ENCODE measurements at places on chromosomes 6 and 20.

- DNase-seq, result no peak
Observed at GRCh38 chr6:19159089-19159488, 678.1 kb upstream of the ID4 start.

- no peak for DNase-seq
Observed at GRCh38 chr6:109793021-109793420, 101.9 kb downstream of the FIG4 start.

DNA sequence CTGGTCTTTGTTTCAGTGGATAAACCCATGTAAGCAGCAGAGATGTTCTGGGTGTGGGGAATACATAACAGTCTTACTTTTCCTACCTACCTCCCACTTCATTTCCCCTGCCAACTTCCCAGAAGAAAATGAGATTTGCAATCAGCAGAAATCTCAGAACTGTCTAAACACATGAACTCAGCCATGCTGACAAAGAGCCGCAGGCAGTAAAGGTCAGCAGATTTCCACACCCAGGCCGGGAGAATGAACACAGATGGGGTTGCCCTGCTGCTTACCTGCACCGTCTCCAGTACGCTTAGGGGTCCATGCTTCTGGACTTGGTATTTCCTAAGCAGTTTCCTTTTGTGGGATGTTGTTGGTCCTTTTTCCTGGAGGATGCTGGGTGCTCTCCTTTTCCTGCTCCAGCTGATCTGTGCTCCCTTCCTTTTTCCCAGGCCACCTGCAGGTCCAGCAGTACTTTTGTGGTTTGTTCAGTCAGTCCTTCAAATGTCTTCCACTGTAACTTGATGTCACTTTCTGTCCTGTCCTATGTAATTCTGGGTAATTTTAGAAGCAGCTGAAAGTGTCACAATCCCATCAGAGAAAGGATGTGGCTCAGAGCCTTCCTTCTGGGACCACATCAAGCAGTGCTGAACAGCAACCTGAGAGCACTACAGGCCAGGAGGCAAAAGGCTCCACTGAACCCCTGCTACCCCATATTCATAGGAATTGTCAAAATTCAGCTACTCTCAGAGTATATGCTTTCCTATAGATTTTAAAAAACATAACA, 129.0 kb downstream of the CEP57L1 start:
- DNase-seq, result no peak

DNA sequence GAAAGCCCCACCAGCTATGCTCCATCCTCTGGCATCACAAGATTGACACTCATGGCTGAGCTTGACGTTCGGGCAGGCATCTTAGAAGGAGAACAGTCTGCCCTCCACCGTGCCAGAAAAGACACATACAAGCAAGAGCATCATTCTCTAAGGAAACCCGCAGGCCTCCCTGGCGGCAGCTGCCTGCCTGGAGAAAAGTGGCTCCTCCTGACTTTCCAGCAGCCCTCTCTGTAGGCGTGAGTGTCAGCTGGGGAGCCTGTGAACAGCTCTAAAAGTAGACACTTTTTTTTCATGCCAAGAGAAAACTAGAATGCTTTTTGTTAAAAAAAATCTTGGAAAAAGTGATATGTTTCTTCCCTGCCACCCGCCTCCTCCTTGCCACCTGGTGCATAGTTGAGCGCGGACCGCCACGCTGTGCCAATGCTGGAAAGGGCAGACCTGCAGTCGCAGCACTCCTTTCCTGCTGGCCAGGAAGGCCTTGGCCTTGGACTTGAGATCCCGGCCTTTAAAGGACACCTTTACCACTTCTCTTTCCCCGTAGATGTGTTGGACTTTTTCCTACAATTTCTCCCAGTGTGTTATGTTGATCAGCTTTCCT, 29.7 kb upstream of the INSM1 start:
- no peak for DNase-seq

- DNase-seq, result no peak
Observed at GRCh38 chr6:124163676-124164075, 360.0 kb downstream of the NKAIN2 start.

- DNase-seq, result no peak
Observed at GRCh38 chr6:39296745-39297640, 17.2 kb downstream of the KCNK17 start.

DNA sequence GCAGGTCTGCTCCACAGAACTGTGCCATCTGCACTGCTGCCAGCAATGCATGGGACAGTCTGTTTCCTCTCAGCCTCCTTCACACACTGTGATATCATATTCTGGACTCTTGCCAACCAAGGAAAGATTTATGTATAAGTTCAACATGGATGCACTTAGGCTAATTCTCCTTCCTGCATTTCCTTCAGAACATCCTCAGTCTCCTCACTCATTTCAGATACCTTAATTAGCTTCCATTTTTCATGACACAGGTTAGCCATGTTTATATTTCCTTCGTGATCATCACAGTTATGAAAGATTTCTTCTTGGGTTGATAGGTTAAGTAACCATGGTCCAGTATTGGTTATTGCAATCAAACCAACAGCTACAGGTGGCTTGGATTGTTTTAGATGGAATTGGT, 46.4 kb upstream of the DDR1 start:
- DNase-seq, result no peak

GRCh38 chr6:25178336-25179035, 100.7 kb upstream of the CARMIL1 start:
- no peak for DNase-seq

DNA sequence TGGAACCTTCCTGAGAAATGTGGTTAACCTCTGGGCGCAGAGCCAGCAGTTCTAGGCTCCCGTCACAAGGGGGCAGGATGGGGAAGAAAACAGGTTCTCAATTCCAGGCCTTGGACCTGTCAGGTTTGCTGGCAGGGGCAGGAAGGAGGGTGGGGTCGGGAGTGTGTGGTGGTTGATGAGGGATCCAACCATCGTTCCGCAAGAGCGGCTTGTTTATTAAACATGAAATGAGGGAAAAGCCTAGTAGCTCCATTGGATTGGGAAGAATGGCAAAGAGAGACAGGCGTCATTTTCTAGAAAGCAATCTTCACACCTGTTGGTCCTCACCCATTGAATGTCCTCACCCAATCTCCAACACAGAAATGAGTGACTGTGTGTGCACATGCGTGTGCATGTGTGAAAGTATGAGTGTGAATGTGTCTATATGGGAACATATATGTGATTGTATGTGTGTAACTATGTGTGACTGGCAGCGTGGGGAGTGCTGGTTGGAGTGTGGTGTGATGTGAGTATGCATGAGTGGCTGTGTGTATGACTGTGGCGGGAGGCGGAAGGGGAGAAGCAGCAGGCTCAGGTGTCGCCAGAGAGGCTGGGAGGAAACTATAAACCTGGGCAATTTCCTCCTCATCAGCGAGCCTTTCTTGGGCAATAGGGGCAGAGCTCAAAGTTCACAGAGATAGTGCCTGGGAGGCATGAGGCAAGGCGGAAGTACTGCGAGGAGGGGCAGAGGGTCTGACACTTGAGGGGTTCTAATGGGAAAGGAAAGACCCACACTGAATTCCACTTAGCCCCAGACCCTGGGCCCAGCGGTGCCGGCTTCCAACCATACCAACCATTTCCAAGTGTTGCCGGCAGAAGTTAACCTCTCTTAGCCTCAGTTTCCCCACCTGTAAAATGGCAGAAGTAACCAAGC, 29.6 kb downstream of the SRSF3 start:
- peak; percentile 86 for DNase-seq

- DNase-seq, result no peak
Observed at GRCh38 chr6:87393026-87393622, 14.6 kb upstream of the CFAP206 start.

DNA sequence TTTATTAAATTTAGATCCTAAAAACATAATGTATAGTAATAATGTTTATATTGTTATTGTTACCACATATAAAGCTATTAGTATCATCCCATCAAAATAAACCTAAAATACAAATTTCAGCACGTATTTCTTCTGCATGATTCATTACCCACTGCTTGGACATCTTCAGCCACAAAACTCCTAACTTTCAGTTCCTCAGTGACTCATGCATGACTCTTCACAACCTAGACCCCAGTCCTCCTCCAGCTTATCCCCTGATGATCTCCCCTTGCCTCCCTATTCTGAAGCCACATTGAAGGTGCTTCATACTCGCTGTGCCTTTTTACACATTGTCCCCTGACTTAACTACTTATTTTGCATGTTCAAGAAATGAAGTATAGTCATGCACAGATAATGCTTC, 11.2 kb upstream of the GPRC6A start:
- DNase-seq, result no peak

DNA sequence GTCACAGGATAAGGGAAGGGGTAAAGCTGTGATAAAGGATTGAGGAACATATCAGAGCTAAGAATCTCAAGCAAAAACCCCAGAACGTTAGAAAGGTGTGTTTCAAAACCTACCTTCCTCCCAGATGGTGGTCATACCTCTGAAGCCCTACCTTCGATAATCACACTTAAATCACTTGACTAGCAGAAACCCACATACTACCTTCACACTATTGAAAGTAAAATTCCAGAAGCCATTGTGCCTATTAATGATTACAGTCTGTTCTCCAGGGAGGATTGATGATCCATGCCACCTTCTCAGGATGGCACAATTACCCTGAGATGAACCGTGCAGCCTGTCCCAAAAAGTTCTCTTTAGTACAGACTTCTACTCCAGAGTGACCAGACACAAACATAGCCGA, 72.3 kb upstream of the SOX4 start:
- DNase-seq, result no peak

DNA sequence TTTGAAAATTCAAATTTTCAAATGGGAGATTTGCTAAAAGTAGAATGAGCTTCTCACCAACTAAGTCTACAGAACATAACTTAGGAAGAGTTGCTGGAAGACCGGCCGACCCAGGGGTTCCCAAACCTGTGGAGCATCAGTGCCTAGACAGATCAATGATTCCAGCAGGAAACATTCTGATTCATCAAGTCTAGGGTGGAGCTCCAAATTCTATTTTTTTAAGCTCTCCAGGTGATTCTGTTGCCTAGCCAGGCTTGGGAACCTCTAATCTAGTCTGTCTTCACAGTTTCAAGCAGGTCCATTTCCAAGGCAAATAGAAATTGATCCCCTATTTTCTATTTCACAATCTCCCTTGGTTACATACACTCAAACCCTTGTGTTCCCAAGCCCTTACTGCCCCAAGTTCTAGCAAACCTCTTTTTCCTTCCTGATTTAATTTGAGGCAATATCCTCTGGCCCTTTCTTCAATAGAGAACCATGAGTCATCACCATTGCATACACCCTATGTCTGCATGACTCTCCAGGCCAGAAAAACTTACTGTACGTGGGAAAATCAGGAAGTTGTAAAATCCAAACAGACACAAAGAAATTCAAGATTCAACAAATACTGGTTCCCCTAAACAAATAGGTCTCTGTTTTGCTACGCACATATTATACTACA, 8.9 kb downstream of the ATXN1 start:
- DNase-seq, result no peak

GRCh38 chr20:5811746-5812145, 61.5 kb downstream of the SHLD1 start:
- no peak for DNase-seq

- no peak for DNase-seq
Observed at GRCh38 chr6:114382406-114382805, 39.6 kb upstream of the HS3ST5 start.

DNA sequence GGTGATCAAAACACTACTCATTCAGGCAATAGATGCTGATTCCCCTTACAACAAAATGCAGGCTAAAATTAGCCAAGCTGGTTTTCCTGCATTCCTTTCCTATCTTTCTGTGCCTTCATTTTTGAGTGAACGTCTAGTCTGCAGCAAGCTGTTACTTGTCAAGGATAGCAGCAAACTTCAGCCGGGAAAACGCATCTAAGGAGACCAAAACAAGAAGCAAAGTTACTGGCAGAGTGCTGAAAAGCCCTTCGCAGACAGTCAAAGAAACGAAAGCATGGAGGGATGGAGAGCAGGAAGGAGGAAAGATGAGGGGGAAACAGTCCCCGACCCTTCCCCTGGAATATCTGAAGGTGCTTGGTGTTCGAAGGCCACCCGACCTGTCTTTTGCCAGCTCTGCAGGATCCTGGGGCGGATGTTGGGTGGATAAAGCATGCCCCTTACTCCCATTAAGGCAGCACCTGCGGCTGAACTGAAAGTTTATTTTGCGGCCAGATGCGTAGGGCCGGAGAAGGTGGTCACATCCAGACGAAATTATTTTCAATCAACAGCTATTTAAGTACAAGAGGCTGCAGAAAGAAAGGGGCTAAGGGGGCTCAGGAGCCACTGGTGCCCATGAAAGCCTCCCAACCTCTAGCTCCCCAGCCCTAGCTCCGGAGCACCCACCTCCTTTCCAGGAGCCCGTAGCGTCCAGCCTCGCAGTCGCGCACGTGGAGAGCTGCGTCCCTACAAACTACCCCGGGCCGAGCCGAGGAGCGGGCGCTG, 538 bp downstream of the FERMT1 start:
- no peak for DNase-seq

DNA sequence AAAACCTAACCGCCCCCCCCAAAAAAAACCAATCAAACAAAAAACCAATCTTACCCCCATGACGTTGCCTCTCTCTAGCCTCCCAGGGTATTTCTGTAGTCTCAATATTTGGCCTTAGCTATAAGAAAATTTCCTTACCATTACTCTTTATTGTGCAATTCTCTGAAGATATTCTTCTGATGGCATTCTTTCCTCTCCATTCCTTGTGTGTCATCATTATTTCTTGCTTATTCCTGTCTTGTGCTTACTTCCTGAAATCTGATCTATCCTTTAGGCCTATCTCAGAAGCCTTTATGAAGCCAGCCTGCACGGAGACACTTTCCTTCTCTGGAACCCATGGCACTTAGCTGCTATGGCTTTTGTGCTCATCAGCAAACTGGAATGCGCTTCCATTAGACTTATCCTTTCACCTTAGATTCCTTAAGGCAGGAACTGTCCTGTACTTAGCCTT, 65.9 kb upstream of the DDR1 start:
- DNase-seq, result no peak

- DNase-seq, result no peak
Observed at GRCh38 chr6:18340781-18341551, 46.2 kb upstream of the RNF144B start.

DNA sequence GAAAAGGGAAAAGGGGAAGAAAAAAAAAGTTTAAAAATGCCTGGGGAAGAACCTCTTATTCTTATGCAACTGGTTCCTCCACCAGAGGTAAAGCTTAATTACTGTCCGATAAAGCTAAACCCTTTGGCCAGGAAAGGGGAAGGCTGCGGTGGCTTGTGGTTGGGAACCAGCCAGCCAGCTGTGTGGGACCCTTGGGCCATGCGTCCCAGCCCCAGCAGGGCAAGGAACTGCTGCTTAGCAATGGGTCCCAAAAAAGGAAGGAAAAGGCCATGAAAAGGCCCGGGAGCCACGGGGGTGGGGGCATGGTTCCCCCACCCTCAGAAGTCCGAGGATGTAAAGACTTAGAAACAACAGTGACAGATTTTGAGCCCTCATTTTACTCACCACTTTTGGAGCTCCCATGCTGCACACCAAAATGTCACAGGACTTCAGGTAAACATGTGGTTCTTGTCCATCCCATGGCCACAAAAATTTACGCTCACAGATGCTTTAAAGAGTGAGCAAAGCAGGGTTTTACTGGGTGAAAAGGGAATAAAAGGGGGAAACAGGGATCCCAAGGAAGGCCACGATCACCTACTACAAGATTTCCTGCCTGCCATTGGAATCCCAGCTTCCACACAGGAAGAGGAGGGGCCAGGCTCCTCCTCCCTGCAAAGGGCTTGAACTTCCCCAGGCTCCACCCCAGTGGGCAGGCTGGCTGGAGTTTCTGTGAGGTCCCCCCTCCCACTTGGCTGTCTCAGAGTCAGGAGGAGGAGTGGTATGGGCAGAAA, 1234.7 kb upstream of the GJE1 start:
- DNase-seq, result no peak

All from right lobe of liver (tissue), 6 donors.